ENCODE measurements at places on chromosomes 1 and 21.

- no peak for DNase-seq
Measured at GRCh38 chr1:32592943-32593342, 53.7 kb downstream of the ZBTB8A start.

- no peak for DNase-seq
Measured at GRCh38 chr1:247401310-247402119, 14.5 kb upstream of the NLRP3 start.

GRCh38 chr1:99641558-99641957 is 4.4 kb upstream of the PALMD start:
- no peak for DNase-seq

DNA sequence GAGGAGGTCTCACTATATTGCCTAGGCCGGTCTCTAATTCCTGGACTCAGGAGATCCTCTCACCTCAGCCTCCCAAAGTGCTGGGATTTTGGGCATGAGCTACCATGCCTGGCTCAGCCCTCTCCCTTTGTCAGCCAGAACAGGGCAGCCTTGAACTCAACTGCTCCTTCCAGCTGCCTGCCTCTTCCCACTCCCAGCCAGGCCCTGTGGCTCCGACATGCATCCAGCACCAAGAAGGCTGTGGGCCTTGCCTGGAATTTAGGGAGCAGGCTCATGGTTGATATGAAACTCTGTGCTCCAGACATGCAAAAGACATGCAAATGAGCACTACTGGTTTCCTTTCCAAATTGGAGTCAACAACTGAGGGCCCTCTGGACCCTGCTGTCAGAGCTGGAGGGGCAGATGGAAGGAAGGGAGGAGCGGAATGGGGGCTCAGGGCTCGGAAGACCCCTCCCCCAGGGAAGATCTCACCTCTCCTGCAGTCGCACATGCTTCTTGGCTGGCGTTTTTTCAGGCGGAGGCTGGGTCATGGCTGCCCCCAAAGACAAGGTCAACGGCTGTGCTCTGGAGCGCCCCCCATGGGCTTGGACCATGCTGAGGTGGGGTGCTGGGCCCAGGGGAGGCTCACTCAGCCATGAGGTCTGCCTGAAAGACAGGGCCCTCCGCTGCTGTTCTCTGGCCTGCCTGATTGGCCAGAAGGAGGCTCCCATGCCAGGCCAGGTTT is 1.4 kb downstream of the PTPN7 start:
- no peak for DNase-seq

- DNase-seq = peak; percentile 20
Measured at GRCh38 chr1:205344066-205344928, 12.4 kb downstream of the KLHDC8A start.

DNA sequence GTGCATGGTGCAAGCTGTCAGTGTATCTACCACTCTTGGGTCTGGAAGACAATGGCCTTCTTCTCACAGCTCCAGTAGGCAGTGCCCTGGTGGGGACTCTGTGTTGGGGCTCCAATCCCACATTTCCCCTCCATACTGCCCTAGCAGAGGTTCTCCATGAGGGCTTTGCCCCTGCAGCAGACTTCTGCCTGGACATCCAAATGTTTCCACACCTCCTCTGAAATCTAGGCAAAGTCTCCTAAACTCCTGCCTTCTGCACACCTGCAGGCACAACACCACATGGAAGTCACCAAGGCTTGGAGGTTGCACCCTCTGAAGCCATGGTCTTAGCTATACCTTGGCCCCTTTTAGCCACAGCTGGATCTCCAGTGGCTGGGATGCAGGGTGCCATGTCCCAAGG is 31.8 kb upstream of the CITED4 start:
- DNase-seq = no peak

DNA sequence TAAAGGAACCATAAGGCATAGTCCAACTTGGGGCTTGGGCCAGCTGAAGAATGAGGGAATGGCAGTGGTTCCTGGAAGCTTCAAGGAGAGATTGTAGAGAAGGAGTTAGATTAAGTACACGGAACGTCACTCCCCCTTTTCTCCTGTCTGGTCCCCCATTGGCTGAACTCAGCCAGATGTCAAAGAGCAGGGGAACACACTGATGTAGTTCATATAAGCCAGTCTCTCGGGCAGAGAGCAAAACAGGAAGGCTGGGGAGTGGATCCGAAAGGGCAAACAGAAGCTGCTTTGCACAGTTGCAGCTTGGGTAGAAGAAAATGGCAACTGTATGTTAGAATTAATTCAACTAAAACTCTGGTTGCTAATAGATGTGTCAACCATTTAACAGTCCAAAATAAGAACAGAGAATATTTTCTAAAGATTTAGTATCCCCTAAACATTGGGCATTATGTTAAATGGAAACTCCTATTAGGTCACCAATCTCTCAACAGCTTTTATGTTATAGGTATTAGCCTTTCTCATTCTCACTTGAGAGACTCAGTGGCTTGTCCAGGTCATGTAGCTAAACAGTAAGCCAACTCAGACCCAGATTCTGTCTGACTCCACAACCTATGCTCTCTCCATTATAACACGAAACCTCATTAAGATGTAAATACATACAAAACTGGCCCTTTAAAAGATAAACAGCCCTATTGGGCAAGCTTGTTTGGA is 600.7 kb upstream of the USP24 start:
- no peak for DNase-seq

- no peak for DNase-seq
Measured at GRCh38 chr1:33805988-33806387, 57.9 kb upstream of the HMGB4 start.

GRCh38 chr1:5765483-5765882 is 226.7 kb downstream of the NPHP4 start:
- DNase-seq = no peak

Data from CD4-positive, alpha-beta T cell treated with Interleukin-2 at 100 ng/mL for 4 hours (primary cell).